ENCODE measurements at places on chromosomes 5 and 9. TPM values are rescaled to one million over a fixed set of nuclear protein-coding genes. Genes with fewer than 3 reads are reported as not detected.

DNA sequence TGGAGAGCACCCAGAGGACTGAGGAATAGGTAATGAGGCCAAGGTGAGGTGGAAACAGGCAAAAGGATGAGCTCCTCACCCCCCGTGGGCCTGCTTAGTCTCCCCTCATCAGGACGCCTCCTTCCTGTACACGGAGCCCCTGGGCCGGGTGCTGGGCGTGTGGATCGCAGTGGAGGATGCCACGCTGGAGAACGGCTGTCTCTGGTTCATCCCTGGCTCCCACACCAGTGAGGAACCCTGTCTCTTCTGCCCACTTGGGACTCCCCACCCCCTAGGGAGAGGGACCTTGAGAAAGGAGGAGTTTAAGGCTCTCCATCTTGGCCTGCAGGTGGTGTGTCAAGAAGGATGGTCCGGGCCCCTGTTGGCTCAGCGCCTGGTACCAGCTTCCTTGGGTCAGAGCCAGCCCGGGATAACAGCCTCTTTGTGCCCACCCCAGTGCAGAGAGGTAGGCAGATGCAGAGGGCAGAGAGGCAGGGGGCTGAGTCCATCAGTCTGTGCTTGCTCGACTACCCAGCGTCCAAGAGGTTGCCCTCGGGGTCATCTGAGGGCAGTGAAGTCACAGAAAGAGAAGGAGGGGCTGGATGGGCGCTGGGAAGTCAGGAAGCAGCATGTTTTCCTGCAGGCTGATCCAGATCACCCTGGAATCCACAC is 7.0 kb downstream of the DOLK start:
- no peak for DNase-seq

DNA sequence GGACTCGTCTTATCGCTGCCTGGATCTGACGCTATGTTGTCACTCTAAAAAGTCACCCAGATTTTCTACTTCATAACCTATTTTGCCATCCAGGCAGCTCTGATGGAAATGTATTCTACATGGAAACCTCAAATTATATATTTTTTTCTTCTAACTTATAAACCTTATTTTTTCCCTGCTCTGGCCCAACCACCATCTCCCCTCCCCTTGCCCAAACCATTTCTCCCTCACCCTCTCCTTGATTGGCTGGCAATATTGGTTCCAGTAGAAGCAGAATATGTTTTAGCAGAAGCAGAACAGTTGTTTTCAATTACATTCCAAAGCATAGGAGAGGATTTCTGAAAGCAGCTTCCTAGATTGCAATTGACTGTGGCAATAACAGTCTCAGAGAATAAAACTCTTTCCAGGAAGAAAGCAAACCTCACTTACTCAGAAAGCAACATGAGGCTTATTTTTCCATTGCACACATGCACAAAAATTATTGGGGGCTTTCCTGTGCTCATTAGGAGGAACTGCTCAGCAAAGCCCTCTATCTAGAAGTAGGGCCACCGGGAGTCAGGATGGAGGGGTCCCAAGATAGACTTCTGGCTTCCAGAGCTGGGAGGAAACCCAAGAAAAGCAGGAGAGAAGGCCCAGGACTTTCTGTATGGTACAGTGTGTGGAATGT is 191.8 kb downstream of the ESM1 start:
- no peak for DNase-seq

DIPK1B gene
- total RNA-seq, result not detected

SH3PXD2B gene
- 0.15 TPM for total RNA-seq

POU5F2 gene
- 3.3 TPM for total RNA-seq

ALDH7A1 gene
- not detected for total RNA-seq

Data from Karpas-422 (cell line).